ENCODE measurements at places on chromosomes 3 and 15.

- no peak for DNase-seq
Observed at GRCh38 chr15:85620690-85621049, 174.1 kb downstream of the KLHL25 start.

GRCh38 chr3:143334231-143334630 lies 214.7 kb downstream of the CHST2 start:
- no peak for DNase-seq

DNA sequence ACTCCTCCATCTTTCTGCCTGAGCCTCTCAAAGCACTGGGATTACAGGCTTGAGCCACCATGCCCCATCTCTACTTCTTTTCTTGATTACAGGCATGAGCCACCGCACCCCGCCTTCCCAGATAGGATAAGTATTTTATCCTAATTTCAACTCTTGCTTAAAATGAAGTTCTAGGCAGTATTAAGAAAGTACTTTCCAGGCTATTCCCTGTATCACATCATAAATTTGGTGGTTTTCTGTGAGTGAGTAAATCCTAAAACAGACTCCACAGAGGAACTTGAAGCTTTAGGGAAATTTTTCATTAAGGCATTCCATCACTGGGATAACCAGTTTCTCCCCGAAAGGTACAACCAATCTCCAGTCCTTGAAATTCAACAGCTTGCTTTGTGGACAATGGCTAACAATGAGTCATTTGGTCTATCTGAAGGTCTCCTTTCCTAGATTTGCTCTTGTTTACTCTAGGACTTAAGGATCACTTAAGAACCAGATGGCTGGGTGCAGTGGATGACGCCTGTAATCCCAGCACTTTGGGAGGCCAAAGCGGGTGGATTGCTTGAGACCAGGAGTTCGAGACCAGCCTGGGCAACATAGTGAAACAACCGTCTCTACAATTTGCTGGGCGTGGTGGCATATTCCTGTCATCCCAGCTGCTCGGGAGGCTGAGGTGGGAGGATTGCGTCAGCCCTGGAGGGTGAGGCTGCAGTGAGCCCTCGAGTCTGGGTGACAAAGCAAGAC lies 49.7 kb upstream of the SKIL start:
- DNase-seq = no peak

DNA sequence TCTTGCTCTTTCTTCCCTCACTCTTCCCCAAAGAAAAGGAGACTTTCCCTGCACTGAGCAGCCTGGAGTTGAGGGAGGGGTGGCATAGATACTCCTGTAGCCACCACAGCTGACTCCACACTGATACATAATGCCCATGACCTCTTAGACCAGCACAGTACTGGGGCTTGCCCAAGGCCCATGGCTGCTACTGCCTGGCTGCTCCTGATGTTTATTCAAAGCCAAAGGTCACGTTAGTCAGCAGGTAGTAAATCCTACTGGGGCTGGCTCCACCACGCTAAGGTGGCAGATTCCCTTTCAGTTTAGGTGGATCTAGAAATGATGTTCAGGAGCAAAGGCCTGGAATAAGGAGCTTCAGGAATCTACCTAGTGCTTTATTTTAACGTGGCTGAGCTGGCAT lies 212.7 kb downstream of the C3orf38 start:
- DNase-seq = no peak

GRCh38 chr3:110753516-110753915 lies 318.1 kb upstream of the NECTIN3 start:
- no peak for DNase-seq

DNA sequence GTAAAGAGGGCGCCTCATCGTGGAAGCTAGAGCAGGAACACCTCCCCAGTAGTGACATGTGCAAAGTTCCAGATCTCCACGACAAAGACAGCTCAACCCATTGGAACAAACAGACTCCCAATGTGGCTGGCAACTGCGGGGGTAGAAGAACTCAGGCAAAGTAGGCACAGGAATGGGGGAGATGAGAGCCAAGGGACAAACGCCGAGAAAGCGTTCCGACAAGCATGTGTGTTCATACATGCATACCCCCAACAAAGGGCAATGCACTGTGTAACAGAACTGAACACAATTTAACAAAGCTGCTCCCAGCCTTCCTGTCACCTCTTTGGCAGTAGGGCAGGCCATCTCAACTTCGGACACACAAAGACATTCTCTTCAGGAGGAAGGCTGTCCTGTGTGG lies 11.6 kb downstream of the RCCD1 start:
- no peak for DNase-seq
